ENCODE measurements at places on chromosomes 16 and 17.
A peak's percentile ranks its signal among the peaks of the same experiment; 100 is the strongest.

GRCh38 chr16:61900482-61900881 is 135.8 kb downstream of the CDH8 start:
- no peaks in the 10 kb centered on the region for H3K4me1 ChIP-seq
- H3K4me3 ChIP-seq = no peak overlapping the region
- H3K27me3 ChIP-seq = no peaks in the 10 kb centered on the region
- no peaks in the 10 kb centered on the region for H3K36me3 ChIP-seq
- H3K27ac ChIP-seq = no peak overlapping the region

GRCh38 chr17:70859829-70860228 is 690.5 kb downstream of the KCNJ2 start:
- H3K4me1 ChIP-seq = no peaks in the 10 kb centered on the region
- no peaks in the 10 kb centered on the region for H3K27me3 ChIP-seq
- ATAC-seq = no peak
- H3K36me3 ChIP-seq = no peaks in the 10 kb centered on the region

GRCh38 chr17:77684803-77685798 is 273.4 kb upstream of the TNRC6C start:
- H3K4me3 ChIP-seq = no peak overlapping the region
- no peak overlapping the region for H3K27ac ChIP-seq
- no peaks in the 10 kb centered on the region for H3K36me3 ChIP-seq
- no peak for ATAC-seq
- peaks cover 5% of the 10 kb centered on the region for H3K4me1 ChIP-seq

- no peak overlapping the region for H3K4me3 ChIP-seq
- H3K27ac ChIP-seq = no peak overlapping the region
- H3K36me3 ChIP-seq = peaks cover 40% of the 10 kb centered on the region
Observed at GRCh38 chr16:56748826-56749225, 18.9 kb downstream of the NUP93 start.

DNA sequence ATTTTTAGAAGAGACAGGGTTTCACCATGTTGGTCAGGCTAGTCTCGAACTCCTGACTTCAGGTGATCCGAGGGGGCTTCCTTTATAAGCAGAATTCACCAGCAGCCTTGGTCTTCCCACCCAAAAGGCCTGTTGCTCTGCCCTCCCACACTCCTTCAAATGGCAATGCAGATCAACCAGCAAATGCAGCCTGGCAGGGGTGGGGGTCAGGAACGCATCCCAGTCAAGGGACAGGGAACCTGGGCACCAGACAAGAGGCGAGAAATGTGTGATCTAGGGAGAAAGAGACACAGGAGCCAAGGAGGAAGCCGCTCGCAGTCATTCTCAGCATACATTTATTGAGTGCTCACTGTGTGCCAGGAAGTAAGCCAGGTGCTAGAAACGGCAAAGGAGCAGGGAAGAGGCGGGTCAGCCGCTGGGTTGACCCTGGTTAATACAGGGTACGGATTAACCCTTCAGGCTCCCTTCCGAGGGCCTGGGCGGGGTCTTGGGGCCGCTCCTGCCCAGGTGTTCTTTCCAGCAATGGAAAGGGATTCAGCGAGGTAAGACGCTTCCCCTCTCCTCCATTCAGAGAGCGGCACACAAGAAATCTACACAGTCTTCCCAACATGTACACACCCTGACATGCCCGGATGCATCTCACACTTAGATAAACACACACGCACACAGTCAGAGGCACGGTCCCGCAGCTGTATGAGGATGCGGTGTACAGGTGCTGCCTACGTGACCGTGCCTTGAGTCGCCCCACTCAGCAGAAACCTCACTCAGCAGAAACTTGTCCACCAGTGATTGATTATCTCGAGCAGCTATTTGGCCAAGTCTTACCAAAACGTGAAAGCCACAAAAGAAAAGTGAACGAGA is 6.6 kb upstream of the PITPNA start:
- no peak overlapping the region for H3K27ac ChIP-seq
- no peaks in the 10 kb centered on the region for H3K27me3 ChIP-seq
- no peak overlapping the region for H3K4me3 ChIP-seq
- no peaks in the 10 kb centered on the region for H3K36me3 ChIP-seq
- peaks cover 25% of the 10 kb centered on the region for H3K4me1 ChIP-seq
- ATAC-seq = no peak

GRCh38 chr16:88062341-88063210 is 111.3 kb downstream of the BANP start:
- peaks cover 15% of the 10 kb centered on the region for H3K4me1 ChIP-seq
- H3K27me3 ChIP-seq = no peaks in the 10 kb centered on the region
- no peak overlapping the region for H3K4me3 ChIP-seq
- no peak overlapping the region for H3K27ac ChIP-seq
- H3K36me3 ChIP-seq = peaks cover 38% of the 10 kb centered on the region

GRCh38 chr16:51313198-51313597 is 162.1 kb upstream of the SALL1 start:
- H3K27me3 ChIP-seq = no peaks in the 10 kb centered on the region
- H3K4me3 ChIP-seq = no peak overlapping the region

DNA sequence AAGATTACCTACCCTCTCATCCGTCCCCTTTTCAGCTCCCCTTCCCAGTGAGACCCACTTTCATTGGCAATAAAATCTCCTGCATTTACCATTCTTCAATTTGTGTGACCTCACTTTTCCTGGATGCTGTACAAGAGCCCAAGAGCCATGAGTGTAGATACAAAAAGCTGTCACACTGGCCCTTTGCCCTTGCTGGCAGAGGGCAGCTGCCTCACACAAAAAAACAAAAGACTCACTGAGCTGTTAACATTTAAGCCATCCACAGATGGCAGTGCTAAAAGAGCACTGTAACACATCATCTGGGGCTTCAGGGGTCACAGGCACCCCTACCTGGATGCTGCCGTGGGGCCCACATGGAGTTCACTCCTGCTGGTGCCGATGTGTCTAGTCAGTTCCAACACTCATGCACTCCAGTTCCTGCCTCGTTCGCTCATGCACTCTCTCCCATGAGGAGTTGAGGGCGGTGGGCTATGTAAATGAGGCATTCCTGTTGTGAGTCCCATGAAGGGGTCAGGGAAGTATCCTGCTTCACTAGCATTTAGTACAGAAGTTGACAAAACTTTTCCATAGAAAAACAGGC is 123.1 kb downstream of the CA10 start:
- no peak for ATAC-seq
- H3K4me1 ChIP-seq = no peaks in the 10 kb centered on the region
- H3K27me3 ChIP-seq = no peaks in the 10 kb centered on the region
- no peak overlapping the region for H3K4me3 ChIP-seq

GRCh38 chr16:57377080-57377841 is 5.0 kb downstream of the CX3CL1 start:
- peaks cover 81% of the 10 kb centered on the region for H3K4me1 ChIP-seq
- H3K27me3 ChIP-seq = no peaks in the 10 kb centered on the region
- H3K4me3 ChIP-seq = peak overlapping the region; percentile 38
- peak overlapping the region; percentile 83 for H3K27ac ChIP-seq
- ATAC-seq = peak; percentile 91

Data from stimulated activated memory B cell treated with anti-CD40 and anti-IgM and Interleukin-4, amounts not matched to agents 10 μg/mL and 1 μg/mL and 100 μg/mL, for 72 hours (primary cell).